Posterior vena cava (tissue), 2 donors: ENCODE measurements at places on chromosomes 4 and X.

DNA sequence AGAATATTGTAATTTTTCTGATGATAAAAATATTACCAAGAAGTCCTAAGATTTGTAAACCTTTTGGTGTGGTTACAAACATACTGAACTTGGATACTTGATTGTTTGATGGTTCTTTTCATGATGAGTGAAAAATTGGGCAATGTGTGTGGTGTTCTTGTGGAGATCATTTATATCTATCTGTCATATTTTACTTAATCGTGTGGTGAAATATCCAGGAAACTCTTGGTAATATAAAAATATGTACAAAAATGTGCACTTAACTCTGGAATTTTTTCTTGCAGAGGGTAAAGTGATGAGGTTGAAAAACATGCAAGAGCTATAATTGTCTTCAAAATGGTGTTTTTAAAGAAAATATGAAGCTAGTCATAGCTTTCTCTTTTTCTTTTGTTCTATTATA lies 2.8 kb downstream of the DCUN1D4 start:
- DNase-seq, result no peak

DNA sequence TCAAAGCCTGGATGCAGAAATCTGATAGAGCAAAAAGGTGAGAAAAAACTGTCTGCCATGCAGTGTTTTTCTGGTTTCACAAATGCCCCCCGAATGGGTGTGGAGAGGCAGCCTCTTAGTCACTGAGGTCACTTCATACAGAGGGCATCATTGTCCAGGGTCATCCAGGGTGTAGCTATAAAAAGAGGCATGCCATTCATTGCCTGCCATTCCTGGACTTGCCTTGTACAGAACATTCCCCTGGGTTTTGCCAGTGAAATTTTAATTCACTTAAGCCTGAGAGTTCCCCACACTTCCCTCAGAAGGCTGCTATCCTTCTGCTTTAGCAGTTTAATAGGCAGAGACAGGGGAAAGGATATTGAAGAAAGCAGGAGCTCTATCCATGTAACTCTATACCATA lies 230.3 kb downstream of the UNC5C start:
- no peak for DNase-seq

GRCh38 chr4:80253510-80253909 lies 13.0 kb upstream of the FGF5 start:
- DNase-seq, result no peak

- DNase-seq, result no peak
These were observed 92.3 kb downstream of the SPRY1 start for GRCh38 chr4:123488916-123489315.

- no peak for DNase-seq
These were observed 129.4 kb upstream of the ARSJ start for GRCh38 chr4:114108869-114109268.

- no peak for DNase-seq
These were observed 126.3 kb downstream of the RAPGEF2 start for GRCh38 chr4:159229164-159229563.

DNA sequence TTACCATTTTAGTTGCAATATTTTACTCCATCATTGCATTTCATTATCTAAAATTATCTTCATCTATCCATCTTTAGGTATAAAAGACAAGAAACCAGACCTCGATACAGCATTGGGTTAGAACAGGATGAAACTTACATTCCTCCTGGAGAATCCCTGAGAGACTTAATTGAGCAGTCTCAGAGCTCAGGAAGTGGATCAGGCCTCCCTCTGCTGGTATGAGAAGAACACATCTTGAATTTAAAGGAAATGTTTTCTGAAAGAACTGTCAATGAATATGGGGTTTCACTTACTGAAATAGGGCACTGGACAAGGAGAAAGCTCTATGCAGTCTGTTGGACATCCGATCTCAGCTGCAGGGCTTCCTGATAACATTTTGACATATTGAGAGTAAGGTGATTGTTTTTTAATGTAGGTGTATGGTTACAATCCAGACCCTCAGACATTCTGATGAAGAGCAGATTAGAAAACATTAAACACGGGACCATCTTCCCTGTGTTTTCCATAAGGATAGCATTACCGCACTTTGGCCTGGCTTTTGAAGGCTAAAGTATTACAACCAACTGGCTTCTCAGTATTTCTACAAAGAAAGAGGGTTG lies 367.2 kb downstream of the BMPR1B start:
- DNase-seq, result no peak

DNA sequence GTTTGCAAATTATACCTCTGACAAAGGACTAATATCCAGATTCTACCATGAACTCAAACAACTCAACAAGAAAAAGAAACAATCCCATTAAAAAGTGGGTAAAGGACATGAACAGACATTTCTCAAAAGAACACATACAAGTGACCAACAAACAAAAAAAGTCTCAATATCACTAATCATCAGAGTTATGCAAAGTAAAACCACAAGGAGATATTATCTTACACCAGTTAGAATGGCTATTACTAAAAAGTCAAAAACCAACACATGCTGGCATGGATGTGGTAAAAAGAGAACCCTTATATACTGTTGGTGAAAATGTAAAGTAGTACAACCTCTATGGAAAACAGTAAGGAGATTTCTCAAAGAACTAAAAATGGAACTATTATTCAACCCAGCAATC lies 234.4 kb downstream of the NKX6-1 start:
- DNase-seq, result no peak

GRCh38 chrX:57528670-57529255 lies 63.0 kb upstream of the ZXDB start:
- no peak for DNase-seq

DNA sequence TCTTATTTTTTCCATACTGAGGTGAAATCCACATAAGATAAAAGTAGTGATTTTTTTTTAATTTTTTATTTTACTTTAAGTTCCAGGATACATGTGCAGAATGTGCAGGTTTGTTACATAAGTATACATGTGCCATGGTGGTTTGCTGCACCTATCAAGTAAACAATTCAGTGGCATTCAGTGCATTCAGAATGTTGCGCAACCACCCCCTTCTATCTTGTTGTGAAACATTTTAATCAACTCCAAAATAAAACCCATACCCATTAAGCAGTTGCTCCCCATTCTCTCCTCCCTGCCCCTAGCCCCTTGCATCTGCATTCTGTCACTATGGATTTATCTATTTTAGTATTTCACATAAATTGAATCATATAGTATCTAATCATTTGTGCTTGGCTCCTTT lies 121.2 kb downstream of the KLHL13 start:
- DNase-seq, result no peak

- no peak for DNase-seq
These were observed 466.1 kb downstream of the DTHD1 start for GRCh38 chr4:36747277-36748129.

DNA sequence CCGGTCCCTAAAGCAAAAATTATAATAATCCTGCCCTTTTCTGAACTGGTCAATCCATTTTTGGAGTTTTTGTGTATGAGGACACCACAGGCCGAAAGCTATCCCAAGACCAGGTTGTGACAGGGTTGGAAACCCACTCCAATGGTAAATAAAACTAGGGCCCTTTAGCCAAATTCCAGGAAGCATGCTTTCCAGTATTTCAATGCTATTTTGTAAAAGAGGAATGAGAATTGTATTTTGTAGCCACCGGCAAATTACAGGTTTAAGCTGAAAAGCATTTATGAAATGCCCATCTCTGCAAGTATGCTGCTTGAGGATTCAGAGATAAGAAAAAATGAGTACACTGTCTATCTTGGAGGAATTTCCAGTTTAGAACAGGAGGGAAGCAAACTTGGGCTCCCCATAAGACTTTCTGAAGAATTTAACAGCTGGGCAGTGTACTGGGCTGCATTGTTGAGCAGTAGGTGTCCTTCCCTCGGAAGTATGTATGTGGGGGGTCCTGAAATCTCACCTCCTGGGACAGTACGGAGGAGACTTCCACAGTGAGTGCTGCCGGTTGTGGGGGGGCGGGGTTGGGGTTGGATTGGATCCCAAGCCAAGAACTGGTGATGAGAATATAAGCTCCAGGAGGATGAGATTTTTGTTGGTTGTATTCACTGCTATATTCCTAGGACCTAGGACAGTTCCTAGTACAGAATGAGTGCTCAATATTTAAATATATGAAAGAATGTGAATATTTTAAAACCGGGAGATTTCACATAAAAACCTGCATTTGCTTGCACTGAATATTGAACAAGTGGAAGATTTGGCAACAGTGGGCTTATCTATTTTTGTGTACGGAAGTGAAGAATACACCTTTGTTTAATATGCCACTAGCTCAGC lies 26.8 kb downstream of the OCIAD2 start:
- DNase-seq, result no peak

DNA sequence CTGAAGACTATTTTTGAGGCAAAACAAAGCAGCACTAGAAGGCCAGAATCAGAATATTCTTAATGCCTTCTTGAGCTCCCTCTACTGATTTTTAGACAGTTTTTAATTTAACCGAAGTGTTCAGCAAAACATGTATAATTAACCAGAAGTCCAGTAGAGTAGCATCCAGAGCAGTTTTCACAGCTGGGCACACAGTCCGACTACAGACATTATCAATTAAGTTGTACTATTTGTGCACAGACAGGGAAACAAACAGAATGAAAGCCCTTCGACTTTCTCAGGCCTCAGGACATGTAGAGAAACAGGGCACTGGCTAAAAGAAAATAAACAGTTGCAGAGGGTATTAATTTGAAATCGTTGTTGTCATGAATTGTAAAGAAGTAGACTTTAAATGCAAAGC lies 11.9 kb downstream of the FSTL5 start:
- DNase-seq, result no peak

DNA sequence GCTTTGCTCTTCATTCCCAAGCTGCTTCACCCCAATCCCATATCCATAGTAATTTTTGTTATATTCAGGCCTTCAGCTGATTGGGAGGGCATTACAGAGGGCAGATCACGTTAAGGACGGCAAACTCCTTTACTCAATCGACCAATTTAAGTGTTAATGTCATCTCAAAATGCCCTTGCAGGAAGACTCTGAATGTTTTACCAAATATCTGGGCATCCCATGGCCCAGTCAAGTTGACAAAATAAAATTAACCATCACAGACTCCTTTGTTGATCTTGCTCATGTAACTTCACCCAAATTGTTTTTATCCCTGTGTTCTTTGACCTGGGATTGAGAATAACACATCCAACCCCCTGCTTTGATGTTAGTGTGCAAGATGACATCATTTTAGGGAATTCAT lies 1018.3 kb upstream of the LCORL start:
- DNase-seq, result no peak

DNA sequence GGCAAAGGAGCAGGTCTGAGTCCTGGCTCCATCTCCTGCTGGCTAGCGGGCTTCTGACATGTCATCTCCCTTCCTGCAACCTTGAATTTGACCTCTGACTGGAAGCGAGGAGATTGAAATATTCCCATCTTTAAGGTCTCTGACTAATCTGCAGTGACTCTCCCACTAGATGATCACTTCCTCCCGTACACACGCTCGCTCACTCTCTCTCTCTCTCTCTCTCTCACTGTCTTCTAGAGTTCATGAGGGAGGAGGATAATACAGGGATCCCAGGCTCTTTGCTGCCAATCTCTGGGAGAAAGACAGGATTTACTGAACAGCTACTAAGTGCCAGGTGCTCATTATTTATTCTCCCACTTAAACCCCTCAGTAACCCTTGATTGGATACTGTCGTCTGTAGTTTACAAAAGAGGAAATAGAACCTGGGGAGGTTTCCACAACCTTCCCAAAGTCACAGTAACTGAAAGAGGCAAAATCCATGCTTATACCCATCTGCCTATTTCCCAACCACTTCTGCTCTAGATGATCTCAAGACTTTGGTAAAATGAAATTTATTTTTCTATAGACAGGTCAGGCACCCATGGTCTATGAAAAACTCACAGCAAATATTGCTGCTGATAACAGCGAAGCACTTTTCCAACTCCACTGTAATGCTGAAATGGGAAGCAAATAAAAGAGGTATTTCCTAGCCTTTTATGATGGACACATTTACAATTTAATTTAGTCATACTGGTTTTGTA lies 193.5 kb upstream of the C1QTNF7 start:
- DNase-seq, result no peak

GRCh38 chrX:74160358-74160757 lies 143.6 kb upstream of the ZCCHC13 start:
- DNase-seq, result no peak

DNA sequence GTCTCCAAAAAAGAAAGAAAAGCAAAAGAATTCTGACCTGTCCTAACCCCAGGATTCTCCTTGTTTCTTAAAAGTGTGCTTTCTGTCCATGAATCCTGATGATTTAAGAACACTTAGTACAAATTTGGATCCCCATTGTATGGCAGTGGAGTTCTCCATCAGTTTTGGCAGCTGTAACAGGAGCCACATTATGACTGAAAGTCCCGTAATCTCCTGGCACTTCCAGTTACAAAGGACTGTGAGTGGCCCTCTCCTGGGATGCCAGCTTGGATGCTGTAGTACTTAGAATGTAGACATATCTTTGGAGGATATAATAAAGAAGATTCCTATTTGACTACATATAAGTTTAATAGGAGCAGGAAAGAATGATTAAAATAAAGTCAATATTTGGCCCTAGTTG lies 20.6 kb downstream of the AP1AR start:
- DNase-seq, result no peak

DNA sequence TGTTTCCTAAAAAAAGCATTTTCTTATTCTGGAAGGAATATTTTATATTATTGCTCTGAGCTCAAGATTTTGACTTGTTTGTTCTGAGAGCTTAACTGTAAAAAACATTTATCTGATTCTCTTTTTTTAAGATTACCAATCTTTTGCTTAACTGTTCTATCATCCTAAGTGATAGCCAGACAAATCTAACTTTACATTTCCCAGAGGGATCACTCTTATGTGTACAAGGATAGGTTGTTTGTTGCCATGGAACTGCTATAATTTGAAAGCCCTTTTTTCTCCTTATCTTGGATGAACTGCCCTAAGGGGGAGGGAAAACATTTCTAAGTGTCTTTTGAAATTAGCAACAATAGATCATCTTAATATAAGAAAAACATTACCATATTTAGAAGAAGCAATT lies 494.7 kb downstream of the TRAM1L1 start:
- DNase-seq, result no peak

DNA sequence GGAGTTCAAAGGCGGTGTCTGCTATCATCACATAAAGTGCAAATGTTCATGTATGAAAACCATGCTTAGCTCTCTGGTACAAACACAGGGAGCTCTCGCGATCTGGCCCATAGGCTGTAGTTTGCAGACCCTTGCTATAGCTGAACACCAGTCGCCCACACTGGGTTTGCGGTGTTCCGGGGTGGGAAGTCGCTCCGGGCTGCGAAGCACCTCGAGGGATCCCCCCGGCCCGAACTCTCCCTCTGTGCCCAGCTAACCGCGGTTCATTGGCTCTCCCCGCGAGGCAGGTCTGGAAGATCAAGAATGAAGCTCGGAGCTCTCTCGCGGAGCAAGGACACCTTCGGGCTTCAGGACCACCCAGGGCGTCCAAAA lies 341 bp upstream of the PRPS2 start:
- DNase-seq, result no peak
